ENCODE measurements at places on chromosomes 4 and X.

DNA sequence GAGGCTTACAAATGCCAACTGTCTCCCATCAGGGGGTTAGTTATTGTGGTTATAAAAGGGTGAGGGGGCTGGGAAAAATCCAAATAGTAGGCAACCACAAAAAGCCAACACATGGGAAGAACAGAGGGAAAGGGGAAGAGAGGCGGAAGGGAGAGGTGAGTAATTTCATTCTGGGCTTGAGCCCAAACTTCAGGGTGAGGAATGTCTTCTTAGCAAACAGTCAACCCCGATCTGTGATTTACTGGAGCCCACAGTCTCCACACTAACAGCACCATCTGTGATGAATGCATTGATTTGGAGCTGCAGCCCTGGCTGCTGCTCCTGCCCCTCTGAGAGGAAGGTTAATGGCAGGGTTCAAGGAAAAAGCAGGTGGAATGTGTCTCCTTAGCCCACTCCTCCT is 162.2 kb upstream of the GPR101 start:
- H3K36me3 ChIP-seq, result no peaks in the 10 kb centered on the region
- no peaks in the 10 kb centered on the region for H3K4me1 ChIP-seq
- no peaks in the 10 kb centered on the region for H3K27me3 ChIP-seq
- H3K4me3 ChIP-seq, result no peak overlapping the region
- DNase-seq, result no peak
- H3K27ac ChIP-seq, result no peak overlapping the region

DNA sequence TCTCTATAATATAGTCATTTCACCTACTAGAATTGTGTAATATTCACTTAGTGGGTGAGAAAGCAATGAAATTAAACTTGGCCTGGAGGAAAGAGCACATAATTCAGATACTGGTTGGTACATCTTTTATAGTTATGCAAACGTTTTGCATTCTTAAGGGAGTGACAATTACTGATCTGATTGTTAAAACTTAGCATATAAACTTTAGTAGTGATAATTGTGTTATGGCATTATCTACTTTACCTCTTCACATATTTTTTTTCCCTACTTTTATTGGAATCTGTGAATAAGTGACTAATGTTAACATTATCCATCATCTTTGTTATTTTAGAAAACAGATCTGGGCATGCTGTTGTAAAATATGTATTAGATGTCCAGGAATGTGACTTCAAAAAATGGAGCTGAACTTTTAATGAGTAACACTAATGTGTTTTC is 217.4 kb upstream of the GIMD1 start:
- DNase-seq, result no peak
- H3K27ac ChIP-seq, result no peak overlapping the region
- no peak overlapping the region for H3K4me3 ChIP-seq
- H3K27me3 ChIP-seq, result no peaks in the 10 kb centered on the region
- no peaks in the 10 kb centered on the region for H3K36me3 ChIP-seq

DNA sequence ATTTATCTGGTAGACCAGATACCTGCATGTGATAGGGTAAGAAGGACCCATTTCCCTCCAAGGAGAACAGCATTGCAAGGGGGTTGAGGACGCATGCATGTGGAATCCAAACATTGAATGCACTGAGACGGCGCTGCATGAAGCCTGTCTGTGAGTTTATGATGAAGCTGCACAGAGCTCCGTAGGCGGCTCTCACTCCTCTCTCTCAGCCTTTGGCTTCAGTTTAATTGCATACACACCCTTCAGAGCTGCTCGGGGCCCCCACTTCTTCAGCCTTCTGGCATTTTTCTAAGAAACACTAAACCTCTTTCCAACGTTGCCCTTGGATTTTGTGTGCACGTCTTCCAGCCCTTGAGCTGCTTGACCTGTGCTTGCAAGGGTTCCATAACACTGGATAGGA is 176.6 kb downstream of the DHRSX start:
- no peak overlapping the region for H3K4me3 ChIP-seq
- H3K36me3 ChIP-seq, result no peaks in the 10 kb centered on the region
- no peak for DNase-seq
- H3K27ac ChIP-seq, result no peak overlapping the region
- no peaks in the 10 kb centered on the region for H3K27me3 ChIP-seq
- no peaks in the 10 kb centered on the region for H3K4me1 ChIP-seq

- H3K4me3 ChIP-seq, result no peak overlapping the region
- peaks cover 56% of the 10 kb centered on the region for H3K4me1 ChIP-seq
- H3K36me3 ChIP-seq, result no peaks in the 10 kb centered on the region
Measured at GRCh38 chr4:153082322-153083301, 121.6 kb upstream of the TRIM2 start.

- no peak overlapping the region for H3K4me3 ChIP-seq
- H3K36me3 ChIP-seq, result no peaks in the 10 kb centered on the region
- no peak overlapping the region for H3K27ac ChIP-seq
- DNase-seq, result no peak
Measured at GRCh38 chr4:181946902-181947301, 296.3 kb upstream of the TENM3 start.

- no peak for DNase-seq
- H3K27me3 ChIP-seq, result no peaks in the 10 kb centered on the region
- H3K4me3 ChIP-seq, result no peak overlapping the region
- H3K4me1 ChIP-seq, result no peaks in the 10 kb centered on the region
Measured at GRCh38 chr4:12122316-12122715, 693.6 kb upstream of the HS3ST1 start.

DNA sequence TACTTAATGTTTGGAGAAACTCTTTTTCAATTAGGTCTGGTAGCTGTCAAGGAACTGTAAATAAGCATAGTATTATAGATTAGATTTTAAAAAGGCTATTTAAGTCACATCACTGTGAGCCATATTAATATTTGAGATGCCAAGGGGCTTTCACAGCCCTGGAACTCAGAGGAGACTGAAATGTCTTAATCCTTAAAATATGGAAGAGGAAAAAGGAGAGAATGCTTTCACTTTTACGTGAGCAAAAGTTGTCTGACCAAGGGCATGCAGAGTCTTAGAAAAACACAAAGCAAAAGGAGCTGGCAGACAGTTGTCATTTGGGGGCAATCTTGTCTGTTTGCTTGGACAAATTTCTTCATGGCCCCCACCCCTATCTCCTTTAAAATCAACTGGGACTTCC is 253.2 kb upstream of the IGFBP7 start:
- no peak for DNase-seq
- H3K36me3 ChIP-seq, result no peaks in the 10 kb centered on the region
- H3K27ac ChIP-seq, result no peak overlapping the region
- no peak overlapping the region for H3K4me3 ChIP-seq
- no peaks in the 10 kb centered on the region for H3K27me3 ChIP-seq
- no peaks in the 10 kb centered on the region for H3K4me1 ChIP-seq

GRCh38 chr4:73668782-73669201 is 48.6 kb upstream of the RASSF6 start:
- DNase-seq, result no peak
- H3K36me3 ChIP-seq, result no peaks in the 10 kb centered on the region
- no peak overlapping the region for H3K4me3 ChIP-seq
- H3K27ac ChIP-seq, result no peak overlapping the region
- no peaks in the 10 kb centered on the region for H3K4me1 ChIP-seq
- no peaks in the 10 kb centered on the region for H3K27me3 ChIP-seq

DNA sequence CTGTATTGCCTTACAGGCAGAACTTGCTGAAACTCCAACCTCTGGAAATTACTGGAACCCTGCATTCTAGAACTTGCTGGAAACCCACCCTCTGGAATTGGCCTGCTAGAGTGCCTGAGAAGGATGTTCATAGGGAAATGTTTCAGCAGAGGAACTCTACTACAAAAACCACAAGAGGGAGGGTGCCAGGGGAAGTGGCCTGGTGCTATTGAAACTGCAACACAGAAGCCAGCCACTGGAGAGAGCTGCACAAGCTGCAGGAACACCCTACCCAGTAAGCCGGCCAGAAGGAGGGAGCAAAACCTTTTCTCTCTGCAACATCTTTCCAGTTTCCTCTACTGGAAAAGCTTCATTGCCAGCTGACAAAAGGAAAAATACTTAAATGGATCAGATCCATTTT is 2.5 kb upstream of the BRWD3 start:
- H3K36me3 ChIP-seq, result no peaks in the 10 kb centered on the region
- H3K27me3 ChIP-seq, result no peaks in the 10 kb centered on the region
- no peak overlapping the region for H3K27ac ChIP-seq
- peak; percentile 11 for DNase-seq
- no peak overlapping the region for H3K4me3 ChIP-seq

DNA sequence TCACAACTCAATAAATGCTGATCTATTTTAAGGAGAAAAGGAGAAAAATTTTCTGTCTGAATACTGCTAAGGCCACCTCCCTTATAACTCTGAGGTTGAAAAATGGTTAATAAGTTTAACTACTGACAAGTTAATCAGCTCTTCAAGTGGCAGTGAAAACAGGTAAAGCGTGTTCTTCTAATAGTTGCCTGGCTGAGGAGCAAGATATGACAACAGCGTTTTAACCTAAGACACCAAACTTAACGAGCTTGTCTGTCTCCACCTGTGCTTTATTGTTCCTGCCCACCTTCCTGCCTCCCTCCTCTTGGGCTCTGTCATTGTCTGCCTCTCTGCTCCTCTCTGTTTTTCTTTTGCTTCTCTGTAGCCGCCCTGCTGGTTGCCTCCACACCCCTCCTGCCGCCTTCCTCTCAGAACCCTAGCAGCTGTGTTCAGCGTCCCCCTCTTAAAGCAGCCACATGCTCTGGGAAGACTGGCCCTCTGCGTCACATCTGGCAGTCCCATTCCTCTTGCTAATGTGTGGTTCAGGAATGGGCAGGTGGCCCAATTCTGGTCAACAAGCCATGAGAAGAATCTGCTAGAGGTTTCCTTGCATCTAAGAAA is 4.3 kb upstream of the TSPAN5 start:
- no peaks in the 10 kb centered on the region for H3K27me3 ChIP-seq
- H3K27ac ChIP-seq, result peak overlapping the region; percentile 96
- H3K4me3 ChIP-seq, result peak overlapping the region; percentile 2
- H3K36me3 ChIP-seq, result no peaks in the 10 kb centered on the region
- H3K4me1 ChIP-seq, result peaks cover 46% of the 10 kb centered on the region
- DNase-seq, result peak; percentile 57

- no peak overlapping the region for H3K27ac ChIP-seq
- no peaks in the 10 kb centered on the region for H3K27me3 ChIP-seq
- H3K4me1 ChIP-seq, result peaks cover 5% of the 10 kb centered on the region
- no peaks in the 10 kb centered on the region for H3K36me3 ChIP-seq
- DNase-seq, result no peak
Measured at GRCh38 chrX:46645614-46646013, 72.0 kb downstream of the CHST7 start.

GRCh38 chrX:70592091-70592490 is 147.5 kb downstream of the DLG3 start:
- no peaks in the 10 kb centered on the region for H3K36me3 ChIP-seq
- no peak for DNase-seq
- no peaks in the 10 kb centered on the region for H3K4me1 ChIP-seq
- no peaks in the 10 kb centered on the region for H3K27me3 ChIP-seq
- H3K4me3 ChIP-seq, result no peak overlapping the region

GRCh38 chr4:1879485-1879884 is 8.3 kb downstream of the NSD2 start:
- no peaks in the 10 kb centered on the region for H3K27me3 ChIP-seq
- H3K4me1 ChIP-seq, result peaks cover 21% of the 10 kb centered on the region
- no peak overlapping the region for H3K27ac ChIP-seq
- H3K4me3 ChIP-seq, result no peak overlapping the region

- H3K27ac ChIP-seq, result no peak overlapping the region
- H3K4me3 ChIP-seq, result no peak overlapping the region
- DNase-seq, result no peak
- H3K4me1 ChIP-seq, result no peaks in the 10 kb centered on the region
- H3K27me3 ChIP-seq, result no peaks in the 10 kb centered on the region
Measured at GRCh38 chrX:27445438-27445837, 17.7 kb downstream of the PPP4R3C start.

DNA sequence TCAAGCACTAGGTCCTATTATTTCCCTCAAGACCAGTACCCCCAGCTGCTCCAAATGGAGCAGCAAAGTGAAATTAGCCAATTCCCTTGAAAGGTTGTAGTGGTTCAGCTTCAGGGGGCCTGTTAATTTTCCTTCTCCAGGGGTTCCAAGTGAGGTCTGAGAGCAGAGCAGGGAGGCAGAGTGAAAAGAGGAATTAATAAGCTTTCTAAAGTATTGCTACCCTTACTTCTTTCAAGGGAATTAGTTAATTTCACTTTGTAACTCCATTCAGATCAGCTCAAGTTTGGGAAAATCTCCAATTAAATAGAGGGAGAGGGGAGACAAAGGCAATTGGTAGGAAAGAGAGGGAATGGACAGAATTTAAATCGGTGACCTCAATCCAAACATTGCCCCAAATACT is 78.7 kb upstream of the SLC7A11 start:
- no peak for DNase-seq
- H3K4me3 ChIP-seq, result no peak overlapping the region
- H3K27me3 ChIP-seq, result no peaks in the 10 kb centered on the region
- H3K27ac ChIP-seq, result no peak overlapping the region
- no peaks in the 10 kb centered on the region for H3K4me1 ChIP-seq

DNA sequence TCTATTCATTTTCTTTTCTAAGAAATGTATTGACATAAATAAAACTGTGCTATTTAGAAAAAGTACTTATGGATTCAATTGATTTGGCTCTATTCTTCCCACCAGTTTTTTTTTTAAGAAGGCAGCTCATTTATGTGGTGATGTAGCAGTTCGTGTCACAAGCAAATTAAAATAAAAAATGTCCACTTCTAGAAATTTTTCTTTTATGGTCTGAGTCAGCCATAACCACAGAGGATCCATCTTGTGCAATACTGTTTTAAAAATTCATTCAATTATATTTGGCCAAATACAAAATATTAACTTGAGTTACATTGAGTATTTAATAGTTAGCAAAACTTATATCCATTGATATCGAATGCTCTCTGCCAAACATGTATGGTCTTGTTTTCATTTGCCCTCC is 207.9 kb upstream of the FAT1 start:
- no peak for DNase-seq
- H3K27ac ChIP-seq, result no peak overlapping the region
- no peaks in the 10 kb centered on the region for H3K27me3 ChIP-seq
- H3K4me1 ChIP-seq, result no peaks in the 10 kb centered on the region
- H3K36me3 ChIP-seq, result no peaks in the 10 kb centered on the region

DNA sequence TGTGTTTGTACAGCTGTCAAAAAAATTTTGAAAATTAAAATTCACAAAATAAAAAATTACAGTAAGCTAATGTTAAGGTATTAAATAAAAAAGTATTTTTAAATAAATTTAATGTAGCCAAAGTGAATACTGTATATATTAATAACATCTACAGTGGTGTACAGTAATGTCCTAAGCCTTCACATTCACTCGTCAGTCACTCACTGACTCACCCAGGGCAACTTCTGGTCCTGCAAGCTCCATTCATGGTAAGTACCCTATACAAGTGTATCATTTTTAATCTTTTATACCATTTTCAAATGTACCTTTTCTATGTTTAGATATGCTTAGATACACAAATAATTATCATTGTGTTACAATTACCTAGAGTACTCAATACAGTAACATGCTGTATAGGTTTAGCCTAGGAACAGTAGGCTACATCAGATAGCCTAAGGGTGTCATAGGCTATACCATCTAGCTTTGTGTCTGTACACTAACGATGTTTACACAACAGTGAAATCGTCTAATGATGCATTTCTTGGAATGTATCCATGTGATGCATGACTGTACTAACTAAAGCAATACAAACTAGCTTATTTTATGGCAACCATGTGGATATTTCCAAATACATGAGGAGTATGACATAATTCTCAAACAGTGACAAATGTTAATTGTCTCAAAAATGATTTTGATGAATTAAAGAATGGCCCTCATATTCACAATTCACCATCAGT is 13.7 kb downstream of the DDX60 start:
- H3K27ac ChIP-seq, result no peak overlapping the region
- H3K4me3 ChIP-seq, result no peak overlapping the region
- H3K4me1 ChIP-seq, result no peaks in the 10 kb centered on the region
- H3K36me3 ChIP-seq, result peaks cover 43% of the 10 kb centered on the region

- no peaks in the 10 kb centered on the region for H3K36me3 ChIP-seq
- no peak overlapping the region for H3K4me3 ChIP-seq
- no peak overlapping the region for H3K27ac ChIP-seq
- H3K27me3 ChIP-seq, result no peaks in the 10 kb centered on the region
Measured at GRCh38 chrX:148573119-148573518, 72.7 kb downstream of the AFF2 start.

All from CD4-positive, alpha-beta T cell (primary cell).